HTR-8/SVneo (cell line): ENCODE measurements at places on chromosomes 1 and 21.

DNA sequence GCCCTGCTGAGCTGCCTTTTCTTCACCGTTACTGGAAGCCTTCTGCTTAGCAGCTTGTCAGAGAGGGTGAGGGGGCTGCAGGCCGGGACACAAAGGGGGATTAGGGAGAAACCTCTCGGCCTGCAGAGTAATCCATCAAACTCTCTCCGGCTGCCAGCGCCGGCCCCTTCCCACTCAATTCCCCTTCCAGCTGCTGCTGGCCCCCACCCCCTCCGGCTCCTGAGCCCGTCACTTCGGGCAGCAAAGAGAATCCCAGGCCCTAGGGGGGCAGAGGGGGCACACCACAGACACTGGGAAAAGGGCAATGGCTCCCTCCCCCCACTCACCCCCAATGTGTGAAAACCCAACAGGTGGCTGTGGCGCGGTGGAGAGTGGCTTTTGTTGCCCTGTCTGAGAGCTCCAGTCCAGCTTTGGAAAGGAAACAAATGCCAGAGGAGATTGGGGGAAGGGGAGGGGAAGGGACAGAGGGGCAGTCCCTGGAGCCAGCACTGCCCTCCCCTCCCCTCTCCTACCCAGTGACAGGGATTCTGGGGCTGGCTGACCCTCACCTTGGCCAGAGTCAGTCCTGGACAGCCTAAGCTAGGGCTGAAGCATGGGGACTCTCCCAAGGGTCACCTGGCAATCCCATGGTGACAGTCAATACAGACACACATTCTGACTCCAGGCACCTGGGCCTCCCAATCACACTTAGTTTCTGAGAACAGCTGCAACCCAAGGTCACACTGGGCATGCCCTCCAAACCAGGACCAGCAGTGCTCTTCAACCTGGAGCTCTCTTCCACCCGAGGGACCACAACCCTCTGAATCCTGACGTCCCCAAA lies 9.5 kb downstream of the SLC45A3 start:
- DNase-seq, result no peak

DNA sequence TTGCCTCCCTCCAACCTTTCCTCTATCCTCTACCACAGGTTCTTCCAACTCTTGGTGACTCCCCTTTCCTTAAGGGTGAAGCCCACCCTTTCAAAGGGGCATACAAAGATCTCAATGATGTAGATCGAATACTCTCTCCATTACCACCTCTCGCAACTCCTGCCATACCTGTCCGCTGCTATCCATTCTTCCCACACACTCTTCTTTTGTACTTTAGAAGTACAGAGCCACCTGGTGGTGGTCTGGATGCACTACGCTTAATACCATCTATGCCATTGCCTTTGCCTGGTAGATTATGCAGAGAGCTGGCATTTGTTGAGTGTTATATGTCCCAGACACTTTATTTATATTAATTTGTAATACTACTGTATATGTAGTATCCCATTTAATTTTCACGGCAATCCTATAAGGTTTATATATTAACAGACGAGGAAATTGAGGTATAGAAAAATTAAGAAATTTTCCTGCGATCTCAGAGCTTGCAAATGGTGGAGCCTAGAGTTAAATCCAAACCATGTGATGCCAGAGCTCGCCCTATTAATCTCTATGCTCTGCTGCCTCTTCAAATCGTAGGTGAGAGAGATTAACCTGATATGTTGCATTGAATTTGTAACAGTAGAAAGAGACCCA lies 22.9 kb downstream of the TSHB start:
- DNase-seq, result no peak

DNA sequence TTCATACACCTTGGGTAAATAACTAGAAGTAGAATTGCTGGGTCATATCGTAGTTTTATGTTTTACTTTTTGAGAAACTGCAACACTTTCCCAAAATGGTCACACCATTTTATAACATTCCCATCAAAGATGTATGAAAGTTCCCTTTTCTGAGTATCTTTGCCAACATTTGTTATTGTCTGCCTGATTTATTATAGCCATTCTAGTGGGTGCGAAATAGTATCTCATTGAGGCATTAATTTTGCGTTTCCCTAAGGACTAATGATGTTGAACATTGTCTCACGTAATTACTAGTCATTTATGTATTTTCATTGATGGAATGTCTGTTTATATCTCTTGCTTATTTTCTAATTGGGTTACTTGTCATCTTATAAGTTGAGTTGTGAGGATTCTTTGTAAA lies 3.4 kb downstream of the PRKAA2 start:
- no peak for DNase-seq

- DNase-seq, result no peak
Observed at GRCh38 chr1:229231754-229232119, 39.2 kb upstream of the RAB4A start.

- DNase-seq, result no peak
Observed at GRCh38 chr1:163315773-163316374, 5.9 kb upstream of the NUF2 start.

- peak; percentile 41 for DNase-seq
Observed at GRCh38 chr1:194658090-194658439, 1471.7 kb upstream of the B3GALT2 start.

GRCh38 chr1:168135116-168135920 lies 1.4 kb downstream of the GPR161 start:
- no peak for DNase-seq

GRCh38 chr1:53938136-53938830 lies 7.2 kb downstream of the IFT25 start:
- no peak for DNase-seq

GRCh38 chr1:116834595-116834994 lies 75.1 kb upstream of the PTGFRN start:
- no peak for DNase-seq

GRCh38 chr1:236030534-236030933 lies 34.4 kb downstream of the NID1 start:
- no peak for DNase-seq

GRCh38 chr21:14600569-14601297 lies 54.6 kb upstream of the SAMSN1 start:
- DNase-seq, result no peak

DNA sequence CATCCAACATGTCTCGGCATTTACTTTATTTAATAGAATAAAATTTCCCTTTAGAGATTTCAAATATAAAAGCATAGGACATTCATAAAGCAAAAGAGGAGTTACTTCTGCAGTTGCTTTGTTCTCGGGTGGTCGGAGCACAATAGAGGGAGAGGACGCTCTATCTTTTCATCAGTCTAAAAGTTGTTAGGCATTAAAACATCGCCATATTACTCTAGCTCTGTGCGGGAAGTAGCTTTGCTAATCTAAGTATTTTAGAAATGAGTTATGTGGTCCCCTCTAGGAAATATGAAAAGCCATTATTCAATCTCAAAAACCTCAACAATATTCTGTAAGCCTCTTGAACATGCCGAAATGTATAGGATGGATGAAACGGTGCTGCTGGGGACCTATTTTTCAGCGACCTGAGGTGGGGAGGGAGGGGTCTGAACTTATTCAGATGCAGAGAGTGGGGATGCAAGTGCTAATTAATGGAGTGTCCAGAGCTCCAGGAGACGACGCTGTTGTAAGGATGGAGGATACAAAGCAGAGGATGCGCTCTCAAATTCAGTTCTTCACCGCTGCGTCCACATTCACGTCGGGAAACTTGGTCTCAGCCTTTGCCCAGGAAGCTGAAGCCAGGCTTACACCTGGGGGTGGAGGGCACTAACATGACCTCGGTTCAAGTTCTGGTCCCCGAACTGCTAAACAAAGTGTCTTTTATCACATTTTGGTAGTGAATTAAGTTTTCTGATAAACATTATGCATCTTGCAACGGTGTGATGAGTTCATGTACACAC lies 6.3 kb downstream of the CDKN2C start:
- DNase-seq, result no peak

DNA sequence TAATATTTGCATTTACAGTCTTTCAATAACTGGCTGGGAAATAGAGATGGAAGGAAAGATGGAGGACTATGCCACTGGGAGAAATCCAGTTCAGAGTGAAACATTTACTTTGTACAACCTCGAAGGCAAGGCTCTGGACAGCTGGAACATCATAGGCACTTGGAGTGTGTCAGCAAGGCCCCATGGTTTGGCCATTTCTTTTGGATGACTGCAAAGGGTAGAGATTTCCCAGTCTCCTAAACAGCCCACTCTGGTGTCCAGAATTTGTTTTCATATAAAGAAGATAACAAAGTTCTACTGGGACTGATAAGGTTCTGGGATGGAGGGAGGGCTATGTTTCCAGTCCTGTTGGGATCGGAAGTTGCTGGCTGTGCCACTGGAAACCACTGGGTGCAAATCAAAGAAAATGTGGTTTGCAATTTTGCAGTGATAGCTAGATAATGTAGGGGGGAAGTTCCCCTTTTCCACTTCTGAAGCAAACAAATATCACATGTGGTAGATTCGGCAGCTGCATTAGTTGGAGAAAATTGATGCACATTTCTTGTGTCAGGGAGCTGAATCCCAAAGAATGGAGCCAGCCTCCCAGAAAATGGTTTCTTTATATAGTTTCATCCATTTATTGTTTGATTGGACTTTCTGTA lies 16.2 kb downstream of the KCND3 start:
- no peak for DNase-seq

DNA sequence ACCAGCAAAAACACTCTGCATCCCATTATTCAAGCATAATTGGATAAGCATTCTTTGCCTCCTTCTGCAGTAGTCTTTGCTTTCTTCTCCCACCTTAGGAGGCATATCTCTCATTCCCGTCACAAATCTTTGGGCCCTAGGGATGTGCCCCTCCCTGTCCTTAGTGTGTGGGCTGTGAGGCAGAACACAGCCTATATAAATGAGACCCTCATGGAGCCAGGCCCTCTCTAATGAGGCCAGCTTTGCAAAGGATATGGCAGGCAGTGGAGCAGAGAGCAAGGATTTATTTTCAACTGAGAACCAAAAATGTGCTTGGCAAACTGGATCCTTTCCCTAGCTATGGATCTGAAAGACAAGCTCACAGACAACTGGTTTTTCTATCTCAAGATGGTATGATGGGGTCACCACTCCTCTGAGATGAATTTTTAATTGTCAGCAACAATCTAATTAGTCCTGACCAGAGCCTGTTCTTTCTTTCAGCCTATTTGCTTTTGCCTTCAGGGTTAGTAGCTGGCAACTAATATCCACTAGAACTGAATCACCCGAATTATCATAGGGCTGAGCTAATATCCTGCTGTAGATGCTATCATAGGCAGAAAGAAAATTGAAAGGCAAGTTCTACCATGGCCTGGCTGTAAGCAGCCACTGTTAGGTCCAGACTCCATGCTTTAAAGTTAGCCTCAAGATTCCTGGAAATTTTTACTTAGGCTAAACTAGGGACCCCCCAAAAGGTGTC lies 134.2 kb downstream of the SYT2 start:
- no peak for DNase-seq

DNA sequence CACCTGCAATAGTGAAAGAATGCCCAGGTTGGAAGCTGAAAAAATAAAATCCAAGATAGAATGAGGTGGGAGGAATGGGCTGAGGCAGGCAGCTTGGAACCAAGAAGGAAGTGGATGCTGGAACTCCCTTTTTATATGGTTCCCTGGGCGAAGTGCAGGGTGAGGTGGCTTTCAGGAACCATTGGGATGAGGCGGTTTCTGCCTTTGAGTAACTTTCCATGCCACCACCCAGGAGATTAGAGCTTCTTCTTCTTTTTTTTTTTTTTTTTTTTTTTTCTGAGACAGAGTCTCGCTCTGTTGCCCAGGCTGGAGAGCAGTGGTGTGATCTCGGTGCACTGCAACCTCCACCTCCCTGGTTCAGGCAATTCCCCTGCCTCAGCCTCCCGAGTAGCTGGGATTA lies 17.8 kb upstream of the MRPS6 start:
- DNase-seq, result no peak

DNA sequence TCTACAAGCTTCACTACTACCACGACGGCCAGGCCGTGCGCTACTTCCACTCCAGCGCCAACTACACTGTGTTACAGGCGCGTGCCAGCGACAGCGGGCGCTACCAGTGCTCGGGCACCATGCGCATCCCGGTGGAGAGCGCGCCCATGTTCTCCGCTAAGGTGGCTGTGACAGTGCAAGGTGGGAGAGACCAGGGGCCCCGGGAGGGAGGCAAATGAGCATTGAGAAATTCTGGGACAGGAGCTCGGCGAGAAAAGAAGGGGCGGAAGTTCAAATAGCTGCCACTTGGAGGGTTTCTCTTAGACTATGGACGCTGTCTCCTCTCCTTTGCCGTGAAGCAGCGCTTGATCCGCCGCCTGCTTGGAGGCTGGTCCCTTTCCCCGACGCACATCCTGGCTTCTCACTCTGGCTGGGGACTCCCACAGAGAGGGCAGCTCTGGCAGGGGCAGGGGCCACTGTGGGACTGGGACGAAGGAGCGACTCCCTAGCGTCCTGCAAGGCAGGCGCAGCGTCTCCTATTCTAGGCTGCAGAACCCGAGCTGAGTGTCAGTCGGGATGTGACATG lies 4.6 kb downstream of the FCRLB start:
- DNase-seq, result no peak

GRCh38 chr21:37294679-37295078 lies 27.5 kb upstream of the VPS26C start:
- DNase-seq, result no peak

DNA sequence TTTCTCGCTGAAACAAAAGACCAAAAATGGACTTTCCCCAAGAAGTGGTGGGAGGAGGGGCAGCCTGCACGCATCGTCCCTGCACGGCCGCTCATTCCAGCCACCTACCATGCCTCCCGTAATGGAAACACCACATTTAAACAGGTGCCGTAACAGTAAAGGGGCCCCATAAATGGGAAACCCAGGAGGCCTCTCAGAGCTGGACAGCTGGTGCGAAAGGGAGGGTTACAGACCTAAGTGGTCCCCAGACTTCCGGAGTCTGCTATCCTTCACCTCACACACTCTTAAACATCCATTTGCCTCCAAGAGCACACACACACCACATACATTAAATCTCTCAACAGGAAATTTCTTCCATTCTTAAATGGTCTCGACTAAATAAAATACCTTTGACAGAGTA lies 120.7 kb upstream of the SOD1 start:
- no peak for DNase-seq

DNA sequence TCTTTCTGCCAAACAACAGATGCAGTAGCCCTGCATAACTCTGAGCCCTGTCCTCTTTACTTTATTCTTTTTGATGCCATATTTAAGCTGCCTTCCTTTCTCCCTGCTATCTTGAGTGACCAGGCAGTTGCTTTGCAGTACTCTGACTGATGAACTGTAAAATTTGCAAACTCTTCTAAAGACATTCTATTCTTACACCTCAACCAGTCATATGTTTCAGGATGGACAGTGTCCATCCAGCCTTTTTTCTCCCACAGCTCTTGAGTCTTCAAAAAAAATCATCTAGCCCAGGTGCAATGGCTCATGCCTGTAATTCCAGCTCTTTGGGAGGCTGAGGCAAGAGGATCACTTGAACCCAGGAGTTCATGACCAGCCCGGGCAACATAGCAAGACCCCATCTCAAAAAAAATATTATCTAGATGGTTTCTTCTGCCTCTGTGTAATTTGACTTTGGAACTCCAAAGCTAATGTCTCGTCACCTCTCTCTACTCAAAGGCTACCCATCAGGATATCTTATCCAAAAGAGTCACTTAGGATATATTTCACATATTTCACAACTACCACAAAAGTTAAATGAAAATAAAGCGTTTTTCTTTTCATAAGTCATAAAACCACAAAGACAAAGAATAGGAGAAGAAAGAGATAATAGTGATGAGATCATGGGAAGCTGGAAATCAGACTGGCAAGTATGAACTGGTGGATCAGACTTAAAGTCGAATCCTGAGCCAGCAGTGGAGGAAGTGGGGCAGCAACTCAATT lies 54.6 kb upstream of the IPO9 start:
- DNase-seq, result no peak
